Cardiac atrium fibroblast (primary cell): ENCODE measurements at places on chromosomes 5 and 9. TPM values are rescaled to one million over a fixed set of nuclear protein-coding genes. Genes with fewer than 3 reads are reported as not detected.

KIF24 gene
- 0.54 and 2.8 TPM in 2 replicates for total RNA-seq

SPAG8 gene
- total RNA-seq: 0.32 and 0.36 TPM in 2 replicates

TMEM245 gene
- total RNA-seq: 33.2 and 50.7 TPM in 2 replicates

F2RL2 gene
- total RNA-seq: 2.9 and 7.5 TPM in 2 replicates

CDH9 gene
- total RNA-seq: not detected in 2 replicates

NRARP gene
- total RNA-seq: 0.18 and 1.9 TPM in 2 replicates

PCDHA13 gene
- not detected in 2 replicates for total RNA-seq

PCA3 gene
- total RNA-seq: not detected in 2 replicates

GABRA1 gene
- not detected in 2 replicates for total RNA-seq

NIPAL4 gene
- total RNA-seq: not detected in 2 replicates

FCN1 gene
- total RNA-seq: not detected in 2 replicates

SLC22A4 gene
- 1.4 and 5.2 TPM in 2 replicates for total RNA-seq

IFNA2 gene
- total RNA-seq: not detected in 2 replicates

MARCOL gene
- not detected in 2 replicates for total RNA-seq

FKTN gene
- total RNA-seq: 9.7 and 12.6 TPM in 2 replicates

TPM2 gene
- 692 and 1,021 TPM in 2 replicates for total RNA-seq

WNK2 gene
- not detected in 2 replicates for total RNA-seq

FSTL4 gene
- total RNA-seq: not detected in 2 replicates

ORM2 gene
- not detected in 2 replicates for total RNA-seq

ZNF608 gene
- total RNA-seq: 10.3 and 12.2 TPM in 2 replicates

FBXO4 gene
- 5.8 and 14.3 TPM in 2 replicates for total RNA-seq

C1QTNF3 gene
- 0.65 and 1.6 TPM in 2 replicates for total RNA-seq

CETN3 gene
- total RNA-seq: 6.9 and 18.3 TPM in 2 replicates

BTF3 gene
- 364 and 418 TPM in 2 replicates for total RNA-seq

IQGAP2 gene
- 1.9 and 5.8 TPM in 2 replicates for total RNA-seq

DBH gene
- total RNA-seq: not detected in 2 replicates

APBA1 gene
- total RNA-seq: 3.1 and 14.3 TPM in 2 replicates

IL4 gene
- total RNA-seq: not detected in 2 replicates

HACD4 gene
- 0.36 and 1.5 TPM in 2 replicates for total RNA-seq
